ENCODE measurements at places on chromosomes 5 and 9. TPM values are rescaled to one million over a fixed set of nuclear protein-coding genes. Genes with fewer than 3 reads are reported as not detected.

- DNase-seq: no peak
Observed at GRCh38 chr9:19975499-19975898, 186.7 kb upstream of the SLC24A2 start.

- no peak for DNase-seq
Observed at GRCh38 chr9:76206821-76207220, 187.4 kb downstream of the RFK start.

GRCh38 chr9:99361817-99362216 lies 139.7 kb downstream of the SEC61B start:
- no peak for DNase-seq

- DNase-seq: peak; percentile 24
Observed at GRCh38 chr9:129934041-129934591, 98.9 kb downstream of the USP20 start.

DNA sequence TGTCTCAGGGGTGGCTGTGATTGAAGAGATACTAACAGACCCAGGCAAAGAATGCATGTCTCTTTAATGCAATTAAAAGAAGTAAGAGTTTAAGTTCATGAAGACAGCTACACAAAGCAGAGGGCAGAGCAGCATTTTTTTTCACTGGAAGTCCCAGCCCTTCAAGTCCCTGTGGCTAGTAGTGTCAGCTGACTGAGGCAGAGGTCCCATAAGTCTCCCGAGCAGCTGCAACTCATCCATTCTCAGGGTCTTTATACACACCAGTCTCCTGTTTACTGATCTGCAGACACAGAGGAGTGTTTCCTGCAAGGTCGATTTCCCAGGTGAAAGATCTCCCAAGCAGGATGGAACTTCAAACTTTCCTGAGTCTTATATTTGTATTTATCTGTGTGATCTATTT lies 169.4 kb upstream of the GLRA1 start:
- no peak for DNase-seq

GRCh38 chr9:120857902-120858301 lies 15.2 kb upstream of the PSMD5 start:
- no peak for DNase-seq

RASGRF2 gene
- 1.1 TPM for polyA plus RNA-seq

FOXD4L5 gene
- 1.1 TPM for polyA plus RNA-seq

DNA sequence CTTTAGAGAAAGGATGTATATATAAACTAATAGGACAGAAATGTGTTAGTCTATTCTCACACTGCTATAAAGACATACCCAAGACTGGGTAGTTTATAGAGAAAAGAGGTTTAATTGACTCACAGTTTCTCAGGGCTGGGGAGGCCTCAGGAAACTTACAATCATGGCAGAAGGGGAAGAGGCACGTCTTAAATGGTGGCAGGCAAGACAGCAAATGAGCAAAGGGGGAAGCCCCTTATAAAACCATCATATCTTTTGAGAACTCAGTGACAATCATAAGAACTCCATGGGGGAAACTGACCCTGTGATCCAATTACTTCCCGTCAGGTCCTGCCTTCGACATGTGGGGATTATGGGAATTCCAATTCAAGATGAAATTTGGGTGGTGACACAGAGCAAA lies 8.8 kb upstream of the RICTOR start:
- no peak for DNase-seq

PCDHGA10 gene
- 1.6 TPM for polyA plus RNA-seq

GRCh38 chr5:55456216-55456895 lies 78.4 kb downstream of the PLPP1 start:
- DNase-seq: no peak

GRCh38 chr5:15373151-15373550 lies 126.8 kb upstream of the FBXL7 start:
- no peak for DNase-seq

DNA sequence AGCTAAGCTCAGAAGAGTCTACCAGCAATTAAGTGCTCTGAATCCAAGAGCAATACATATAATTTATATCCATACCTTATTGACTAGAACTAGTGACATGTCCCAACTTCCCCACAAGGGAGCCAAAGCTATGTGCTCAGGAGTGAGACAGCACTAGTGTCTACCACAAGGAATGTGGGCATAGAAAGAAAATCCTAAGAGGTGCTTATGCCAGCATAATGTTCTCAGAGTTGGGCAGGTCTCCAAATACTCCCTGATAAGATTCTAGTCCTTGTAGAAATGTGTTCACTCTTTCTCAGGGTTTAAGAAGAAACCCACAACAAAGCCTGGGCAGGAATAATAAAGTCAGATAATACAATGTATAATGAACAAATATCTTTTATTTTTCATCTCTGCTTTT lies 275.1 kb downstream of the BRINP1 start:
- DNase-seq: no peak

Measured in hindlimb muscle (tissue), 1 donor.